EL (cell line): ENCODE measurements at places on chromosomes 5 and 9.
A peak's percentile ranks its signal among the peaks of the same experiment; 100 is the strongest.

DNA sequence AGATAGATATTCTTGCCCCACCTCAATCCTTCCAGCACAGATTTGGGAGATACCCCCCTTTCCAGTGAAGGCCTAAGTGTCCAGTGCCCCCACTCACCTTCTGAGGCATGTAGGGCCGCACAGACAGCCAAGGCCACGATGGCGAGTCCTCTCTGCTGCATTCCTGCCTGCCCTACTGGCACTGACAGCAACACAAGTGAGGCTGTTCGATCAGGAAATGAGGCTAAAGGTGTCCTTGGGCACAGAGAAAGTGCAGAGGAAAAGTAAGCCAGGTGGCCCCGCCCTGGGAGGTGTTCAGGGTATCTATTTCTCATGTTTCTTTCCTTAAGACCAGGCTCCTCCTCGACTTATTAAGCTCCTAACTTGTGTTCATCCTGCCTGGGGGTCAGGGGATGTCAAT lies at the start of gene CCL28:
Gene CCL28 (minus strand): TSS at position 236 of the 400 bp plus-strand sequence. CDS start 75 bp downstream, at position 161.
- no peak for DNase-seq

DNA sequence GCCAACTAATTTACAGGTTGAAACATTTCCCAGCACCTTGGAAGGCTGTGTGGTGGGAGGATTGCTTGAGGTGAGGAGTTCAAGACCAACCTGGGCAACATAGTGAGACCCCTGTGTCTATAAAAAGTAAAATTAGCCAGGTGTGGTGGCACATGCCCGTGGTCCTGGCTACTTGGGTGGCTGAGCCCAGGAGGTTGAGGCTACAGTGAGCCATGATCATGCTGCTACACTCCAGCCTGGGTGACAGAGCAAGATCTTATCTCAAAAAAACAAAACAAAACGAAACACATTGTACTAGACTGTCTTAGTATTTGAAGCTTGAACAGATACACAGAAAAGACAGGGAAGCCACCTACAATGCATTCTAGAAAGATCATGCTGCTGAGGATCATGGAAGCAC lies 2.8 kb upstream of the HSDL2 start:
- DNase-seq, result peak; percentile 8

DNA sequence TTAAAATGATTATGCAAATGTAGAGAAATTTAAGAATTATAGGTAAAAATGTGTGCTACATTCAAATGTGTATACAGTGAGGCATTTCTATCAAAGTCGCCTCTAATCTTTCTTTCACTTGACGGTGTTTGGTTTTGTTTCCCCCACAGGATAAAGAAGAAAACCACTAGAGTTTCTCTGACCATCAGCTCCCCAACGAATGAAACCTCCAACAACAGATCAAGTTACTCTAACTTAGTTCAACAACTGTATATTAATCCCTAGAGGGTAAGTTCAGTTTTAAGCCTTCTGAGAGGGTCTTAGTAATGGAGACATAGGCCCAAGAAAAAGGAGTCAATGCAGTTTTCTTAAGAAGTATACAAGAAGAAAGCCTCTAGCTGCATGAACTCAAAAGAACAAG lies 11.5 kb upstream of the MYOT start:
- no peak for DNase-seq

GRCh38 chr9:121975801-121976277 lies 117.3 kb downstream of the TTLL11 start:
- peak; percentile 45 for DNase-seq

GRCh38 chr5:14399054-14399692 lies 182.4 kb upstream of the OTULINL start:
- peak; percentile 74 for DNase-seq

DNA sequence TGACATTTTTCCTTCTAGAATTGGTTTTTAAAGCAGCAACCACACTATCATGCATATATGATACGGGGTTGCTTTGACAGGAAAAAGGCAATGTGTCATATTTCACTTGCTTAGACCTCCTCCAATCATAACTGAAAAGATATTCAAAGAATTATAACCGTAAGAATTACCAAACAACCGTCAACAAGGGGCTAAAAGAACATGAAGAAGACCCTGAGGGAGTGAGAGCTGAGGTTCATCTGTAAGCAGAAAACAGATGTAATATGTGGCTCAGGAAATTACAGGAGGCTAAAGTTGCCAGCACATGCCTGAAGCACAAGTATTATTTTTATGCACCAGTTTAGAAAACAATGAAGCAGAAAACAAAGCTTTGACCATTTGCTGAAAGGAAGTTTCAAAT lies 78.9 kb downstream of the APBA1 start:
- no peak for DNase-seq

DNA sequence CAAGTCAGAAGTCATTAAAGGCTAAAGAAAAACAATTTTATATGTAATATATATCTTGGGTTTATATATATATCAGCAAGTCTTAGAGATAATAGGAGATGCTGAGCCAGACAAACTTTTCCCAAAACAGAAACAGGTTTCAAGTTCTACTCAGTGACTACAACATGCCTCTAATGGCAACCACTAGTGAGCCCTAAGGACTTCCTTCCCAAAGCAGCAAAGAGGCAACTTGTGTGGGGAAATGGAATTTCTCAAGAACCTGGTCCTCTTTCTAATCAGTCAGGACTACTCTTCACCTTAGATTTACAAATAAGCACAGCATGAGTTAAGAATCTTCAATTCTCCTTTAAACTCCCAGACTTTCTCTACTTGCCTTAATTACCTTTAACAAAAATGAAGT lies 17.6 kb downstream of the RNF38 start:
- DNase-seq, result no peak

- DNase-seq, result no peak
These were observed 23.0 kb upstream of the GOLM1 start for GRCh38 chr9:86122311-86122710.

GRCh38 chr5:7867260-7867659 lies 1.6 kb downstream of the FASTKD3 start:
- no peak for DNase-seq

DNA sequence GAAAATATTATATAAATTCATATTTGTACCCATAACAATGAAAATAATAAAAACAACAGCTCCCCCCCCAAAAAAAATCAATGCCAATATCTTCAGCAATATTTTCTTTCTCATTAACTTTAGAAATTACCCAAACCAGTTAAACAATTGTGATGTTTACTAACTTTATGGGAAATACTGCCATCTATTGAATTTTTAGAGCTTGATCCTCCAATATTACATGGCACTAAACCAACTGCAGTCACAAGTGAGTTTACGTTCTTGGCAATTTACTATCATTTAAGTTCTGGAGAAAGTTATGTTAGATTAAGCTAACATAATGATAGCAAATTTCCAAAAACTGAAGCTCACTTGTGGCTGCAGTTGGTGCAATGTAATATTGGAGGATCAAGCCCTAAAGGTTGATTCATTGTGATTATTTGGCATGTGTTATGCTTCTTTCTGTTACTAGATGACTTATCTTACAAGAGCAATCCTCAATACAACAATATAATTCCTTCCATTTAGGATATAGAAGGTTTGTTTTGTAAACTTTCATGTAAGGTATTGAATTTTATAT lies 379.5 kb downstream of the CDH18 start:
- no peak for DNase-seq

DNA sequence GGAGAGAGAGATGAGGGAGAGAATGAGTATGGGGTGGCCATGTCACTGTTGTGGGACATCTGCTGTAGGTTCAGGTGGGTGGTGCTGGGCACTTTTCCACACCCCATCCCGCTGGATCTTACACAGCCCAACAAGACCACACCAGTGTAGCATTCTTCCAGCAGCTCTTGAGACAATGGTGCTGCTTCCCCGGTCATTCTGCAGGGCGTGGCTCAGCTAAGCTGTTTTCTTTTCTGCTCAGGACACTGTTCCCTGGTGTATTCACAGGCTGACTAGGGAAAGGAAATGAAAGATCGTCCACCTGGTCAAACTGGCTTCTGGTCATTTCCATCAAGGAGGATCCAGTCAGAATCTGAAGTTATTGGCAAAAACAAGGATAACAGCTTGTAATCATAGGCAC lies 75.6 kb downstream of the S1PR3 start:
- DNase-seq, result no peak

GRCh38 chr9:115466756-115467155 lies 348.8 kb upstream of the TNC start:
- no peak for DNase-seq

DNA sequence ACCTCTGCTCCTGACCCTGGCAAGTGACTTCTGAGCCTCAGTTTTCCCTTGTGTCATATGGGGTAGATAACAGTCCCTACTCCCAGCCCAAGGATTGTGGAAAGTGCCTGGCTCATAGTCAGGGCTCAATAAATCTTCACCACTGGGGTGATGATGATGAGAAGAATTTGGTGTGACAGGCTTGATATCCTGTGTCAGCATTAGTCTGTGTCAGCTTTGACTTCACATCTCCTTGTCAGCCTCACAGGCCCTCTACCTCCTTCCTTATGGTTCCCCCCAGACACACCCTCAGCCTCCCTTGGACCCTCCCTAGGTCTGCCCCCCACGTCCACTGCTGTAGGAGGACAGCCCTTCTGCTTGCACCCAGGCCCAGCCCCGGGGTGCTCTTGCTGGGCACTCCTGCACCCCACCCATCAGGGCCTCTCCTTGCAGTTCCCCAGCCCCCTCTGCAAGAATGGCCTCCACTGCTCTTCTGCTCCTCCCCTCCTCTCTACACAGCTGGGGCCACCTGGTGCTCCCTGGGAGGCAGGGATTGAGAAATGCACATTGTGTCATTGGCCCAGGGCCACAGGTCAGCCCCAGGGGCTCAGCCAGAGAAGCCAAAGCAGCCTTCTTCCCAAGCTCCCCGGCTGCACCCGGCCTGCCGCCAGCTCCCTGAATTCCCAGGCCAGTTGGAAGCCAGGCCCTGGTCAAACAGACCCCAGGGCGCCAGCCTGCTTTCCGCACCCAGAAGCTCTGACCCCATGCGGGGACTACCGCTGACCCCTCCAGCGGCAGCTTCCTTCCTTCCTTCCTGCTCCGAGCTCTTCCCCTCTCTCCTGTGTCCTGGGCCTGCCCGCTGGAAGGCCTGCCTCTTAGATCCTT lies 7.7 kb downstream of the FGFR4 start:
- DNase-seq, result no peak

DNA sequence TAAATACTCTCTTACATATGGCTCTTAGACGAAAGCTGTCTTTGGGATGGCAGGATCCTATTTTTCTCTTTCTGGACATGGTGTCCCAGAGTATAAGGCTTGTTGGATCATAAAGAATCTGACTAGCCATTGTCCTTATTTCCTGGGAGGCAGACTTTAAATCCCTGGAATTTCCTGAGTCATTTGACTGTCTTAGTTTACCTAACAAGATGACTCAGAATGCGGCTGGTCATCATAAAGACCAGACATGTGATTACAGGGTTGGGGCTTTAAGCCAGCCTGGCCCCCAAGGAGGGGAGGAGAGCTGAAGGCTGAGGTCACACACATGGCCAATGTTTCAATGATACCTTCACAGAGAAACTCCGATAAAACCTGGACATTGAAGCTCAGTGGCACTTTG lies 37.2 kb downstream of the FAM240B start:
- peak; percentile 82 for DNase-seq

- no peak for DNase-seq
These were observed 51.1 kb downstream of the P4HA2 start for GRCh38 chr5:132176521-132176945.

- no peak for DNase-seq
These were observed 69.9 kb upstream of the NAA35 start for GRCh38 chr9:85871008-85871407.

DNA sequence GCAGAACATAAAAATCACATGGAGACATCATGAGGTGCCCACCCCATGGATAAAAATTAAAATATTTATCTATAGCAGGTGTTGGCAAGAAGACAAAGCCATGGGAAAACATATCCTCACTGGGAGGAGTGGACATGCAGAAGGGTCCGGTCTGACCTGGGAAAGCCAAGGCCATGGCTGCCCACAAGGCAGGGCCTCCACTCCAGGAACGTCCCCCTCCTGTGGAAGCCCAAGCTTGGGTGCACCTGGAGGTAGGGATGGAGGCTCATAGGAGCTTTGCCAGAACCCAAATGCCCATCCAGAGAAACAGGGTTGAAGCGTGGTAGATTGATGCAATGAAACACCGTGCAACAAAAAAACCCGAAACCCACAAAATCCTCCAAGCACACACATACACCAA lies 81.4 kb upstream of the COL5A1 start:
- DNase-seq, result no peak

- peak; percentile 88 for DNase-seq
These were observed 72.3 kb upstream of the STARD4 start for GRCh38 chr5:111584651-111585050.

- DNase-seq, result no peak
These were observed 65.3 kb downstream of the CWC27 start for GRCh38 chr5:64834037-64834436.

GRCh38 chr9:98104445-98104881 lies 14.6 kb downstream of the TRIM14 start:
- DNase-seq, result no peak

- no peak for DNase-seq
These were observed 18.3 kb downstream of the MARCHF3 start for GRCh38 chr5:127011961-127012644.

GRCh38 chr5:178113141-178113787 lies at the start of gene N4BP3:
Gene N4BP3, plus strand, starts transcription at chr5:178113532. Its CDS starts 6,052 bp downstream, at chr5:178119584.
- peak; percentile 64 for DNase-seq

- peak; percentile 37 for DNase-seq
These were observed 11.6 kb upstream of the CLTB start for GRCh38 chr5:176427971-176428370.

- no peak for DNase-seq
These were observed 16.7 kb downstream of the FGD3 start for GRCh38 chr9:92963831-92964606.

GRCh38 chr9:103700195-103700962 lies 393.7 kb upstream of the SMC2 start:
- DNase-seq, result no peak

DNA sequence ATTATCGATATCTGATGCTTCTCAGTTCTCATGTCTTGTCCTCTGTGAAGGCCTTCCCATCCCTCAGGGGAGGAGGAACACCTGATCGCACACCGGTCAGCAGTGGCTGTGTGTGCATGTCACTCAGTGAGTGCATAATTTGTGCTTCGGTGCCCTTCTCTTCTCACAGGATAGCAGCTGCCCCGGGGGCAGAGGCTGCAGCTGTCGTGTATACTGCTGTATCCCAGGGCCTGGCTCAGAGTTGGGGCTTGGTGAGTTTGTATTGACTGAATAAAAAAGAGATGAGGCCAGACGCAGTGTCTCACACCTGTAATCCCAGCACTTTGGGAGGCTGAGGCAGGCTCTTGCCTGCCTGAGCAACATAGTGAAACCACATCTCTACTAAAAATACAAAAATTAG lies 49.7 kb upstream of the NCS1 start:
- DNase-seq, result no peak

GRCh38 chr9:127116088-127116726 lies 6.2 kb downstream of the ANGPTL2 start:
- no peak for DNase-seq

GRCh38 chr5:172498431-172499129 lies 44.3 kb upstream of the SH3PXD2B start:
- DNase-seq, result no peak

- DNase-seq, result no peak
These were observed 175.3 kb upstream of the ZNF608 start for GRCh38 chr5:124921694-124922093.

- DNase-seq, result no peak
These were observed 43.0 kb upstream of the NEK6 start for GRCh38 chr9:124214596-124215367.
